ENCODE measurements at places on chromosomes 13 and 19.

- DNase-seq: no peak
Observed at GRCh38 chr13:76783798-76784197, 102.4 kb downstream of the KCTD12 start.

GRCh38 chr13:84038001-84038400, 155.7 kb upstream of the SLITRK1 start:
- no peak for DNase-seq

GRCh38 chr13:27982361-27982760, 6.1 kb downstream of the URAD start:
- DNase-seq: no peak

GRCh38 chr13:52945348-52945747, 83.3 kb upstream of the OLFM4 start:
- no peak for DNase-seq

DNA sequence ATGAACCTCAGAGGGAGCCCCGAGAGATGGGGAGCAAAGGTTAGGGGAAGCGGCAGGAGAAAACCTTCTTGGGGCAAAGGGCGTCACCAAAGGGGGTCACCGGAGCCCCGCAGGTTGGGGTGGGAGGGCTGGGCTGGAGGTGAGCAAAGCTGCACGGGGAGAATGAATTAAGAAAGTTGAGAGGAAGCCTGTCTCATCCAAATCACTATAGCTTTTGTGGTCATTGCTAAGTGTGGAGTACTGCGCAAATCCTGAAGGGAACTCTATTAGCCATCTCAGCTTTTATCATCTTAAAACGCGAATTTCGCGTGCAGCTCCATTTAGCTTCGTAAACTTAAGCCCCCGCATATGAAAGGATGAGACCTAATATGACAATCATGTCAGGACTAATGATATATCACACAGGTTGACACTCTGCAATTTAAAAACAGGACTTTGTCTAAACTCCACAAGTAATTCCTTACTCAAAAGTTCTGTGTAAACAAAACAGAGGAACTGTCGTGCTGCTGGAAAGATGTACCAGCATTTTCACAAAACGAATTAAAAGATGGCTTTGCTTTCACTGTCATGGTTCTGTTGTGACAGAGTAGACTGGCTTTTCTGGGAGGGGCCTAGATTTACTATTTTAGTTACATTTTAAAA, 631 bp downstream of the LACC1 start:
- DNase-seq: no peak

Measured in activated CD4-positive, alpha-beta T cell treated with anti-CD3 and anti-CD28 coated beads, Interleukin-10, Interleukin-2, amounts not matched to agents 100 ng/mL and 50 ng/mL, durations not matched to agents 16 hours and 8 hours (primary cell).